ENCODE measurements at places on chromosomes 11 and 22.

DNA sequence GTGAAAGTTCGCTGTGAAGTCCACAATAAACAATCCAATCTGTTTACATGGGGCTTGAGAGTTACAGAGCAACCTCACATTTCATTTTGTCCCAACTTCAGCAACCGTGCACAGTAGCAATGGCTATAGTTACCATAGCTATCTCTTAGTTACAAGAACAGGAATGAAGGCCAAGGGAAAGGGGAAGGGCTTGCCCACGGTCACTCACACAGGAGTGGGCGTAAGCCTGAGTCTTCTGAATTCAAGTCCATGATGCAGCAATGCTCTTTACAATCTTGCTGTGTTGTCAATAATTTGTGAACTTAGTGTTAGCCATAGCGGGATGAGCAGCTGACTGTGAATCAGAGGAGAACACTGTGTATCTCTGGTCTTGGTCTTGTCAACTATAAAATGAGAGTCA is 102.9 kb downstream of the ADAMTS15 start:
- no peaks in the 10 kb centered on the region for H3K4me1 ChIP-seq
- H3K27ac ChIP-seq: no peak overlapping the region
- no peaks in the 10 kb centered on the region for H3K36me3 ChIP-seq
- H3K4me3 ChIP-seq: no peak overlapping the region
- no peak for DNase-seq

DNA sequence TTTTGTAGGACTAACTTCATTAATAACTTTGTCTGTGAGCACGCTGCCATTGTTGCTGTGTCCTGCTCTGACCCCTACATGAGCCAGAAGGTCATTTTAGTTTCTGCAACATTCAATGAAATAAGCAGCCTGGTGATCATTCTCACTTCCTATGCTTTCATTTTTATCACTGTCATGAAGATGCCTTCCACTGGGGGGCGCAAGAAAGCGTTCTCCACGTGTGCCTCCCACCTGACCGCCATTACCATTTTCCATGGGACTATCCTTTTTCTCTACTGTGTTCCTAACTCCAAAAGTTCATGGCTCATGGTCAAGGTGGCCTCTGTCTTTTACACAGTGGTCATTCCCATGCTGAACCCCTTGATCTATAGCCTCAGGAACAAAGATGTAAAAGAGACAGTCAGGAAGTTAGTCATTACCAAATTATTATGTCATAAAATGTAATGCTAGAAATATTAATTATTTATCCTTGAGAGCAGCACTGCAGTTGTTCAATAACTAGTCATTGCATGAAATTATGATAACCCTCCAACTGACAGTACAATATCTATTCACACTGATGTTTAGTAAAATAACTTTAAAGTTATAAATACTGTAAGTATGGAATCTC is 46.4 kb upstream of the OR5D13 start:
- no peaks in the 10 kb centered on the region for H3K4me1 ChIP-seq
- H3K27ac ChIP-seq: no peak overlapping the region
- no peaks in the 10 kb centered on the region for H3K36me3 ChIP-seq
- H3K4me3 ChIP-seq: no peak overlapping the region
- no peaks in the 10 kb centered on the region for H3K27me3 ChIP-seq

DNA sequence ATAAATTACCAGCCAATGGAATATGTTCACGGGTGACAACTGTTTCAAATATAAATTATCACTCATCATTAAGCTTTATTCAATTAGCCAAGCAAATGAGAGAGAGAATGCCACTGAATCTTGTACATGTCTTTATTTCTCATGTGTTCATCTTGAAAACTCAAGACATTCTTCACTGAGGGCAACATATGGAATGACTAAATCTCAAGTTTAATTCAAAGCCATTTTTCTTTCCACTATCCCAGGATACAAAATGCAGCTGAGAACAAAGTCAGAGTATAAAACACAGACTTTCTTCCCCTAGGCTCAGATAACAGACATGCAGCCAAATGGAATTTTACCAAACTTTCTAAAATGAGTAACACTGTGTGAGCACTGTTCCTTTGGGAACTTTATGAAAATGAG is 12.1 kb upstream of the BBOX1 start:
- no peaks in the 10 kb centered on the region for H3K4me1 ChIP-seq
- no peak for DNase-seq
- H3K27me3 ChIP-seq: no peaks in the 10 kb centered on the region
- no peak overlapping the region for H3K4me3 ChIP-seq

DNA sequence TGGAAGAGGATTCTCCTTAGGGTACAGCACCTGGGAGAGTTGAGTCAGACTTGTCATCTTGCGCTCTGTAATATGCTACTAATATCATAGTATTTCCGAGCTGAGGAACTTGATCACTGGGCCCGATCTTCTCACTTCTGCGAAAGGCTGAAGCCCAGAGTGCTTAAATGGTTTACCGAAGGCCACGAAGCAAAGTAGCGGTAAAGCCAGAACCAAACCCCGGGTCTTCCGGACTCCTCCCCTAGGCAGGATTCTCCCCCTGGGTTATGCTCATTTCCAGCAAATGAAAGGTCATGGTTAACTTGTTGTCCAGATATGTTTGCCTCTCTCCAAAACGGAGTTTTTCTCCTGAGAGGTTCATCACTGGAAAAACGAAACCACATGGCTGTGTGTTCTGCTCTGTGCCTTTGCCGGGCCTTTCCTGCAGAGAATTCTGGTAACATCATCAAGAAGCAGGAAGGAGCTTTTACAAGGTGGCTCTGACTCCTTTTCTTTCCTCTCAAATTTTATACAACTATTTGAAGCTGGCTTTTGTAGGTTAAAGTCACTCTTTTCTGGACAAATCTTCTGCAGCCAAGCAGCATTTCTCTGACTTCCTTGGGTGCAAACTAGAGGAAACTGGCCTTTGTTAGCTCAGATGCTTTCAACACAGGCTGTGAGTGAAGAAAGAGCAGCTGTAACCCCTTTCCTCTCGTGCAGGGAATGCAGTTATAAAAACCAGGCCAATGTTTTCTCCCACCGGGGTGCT is 35.5 kb downstream of the UBASH3B start:
- no peaks in the 10 kb centered on the region for H3K4me1 ChIP-seq
- no peak overlapping the region for H3K4me3 ChIP-seq
- H3K36me3 ChIP-seq: no peaks in the 10 kb centered on the region

GRCh38 chr11:47991266-47991830 is 11.0 kb downstream of the PTPRJ start:
- no peak overlapping the region for H3K4me3 ChIP-seq
- H3K36me3 ChIP-seq: no peaks in the 10 kb centered on the region
- no peaks in the 10 kb centered on the region for H3K4me1 ChIP-seq
- DNase-seq: no peak
- H3K27me3 ChIP-seq: no peaks in the 10 kb centered on the region
- H3K27ac ChIP-seq: no peak overlapping the region

DNA sequence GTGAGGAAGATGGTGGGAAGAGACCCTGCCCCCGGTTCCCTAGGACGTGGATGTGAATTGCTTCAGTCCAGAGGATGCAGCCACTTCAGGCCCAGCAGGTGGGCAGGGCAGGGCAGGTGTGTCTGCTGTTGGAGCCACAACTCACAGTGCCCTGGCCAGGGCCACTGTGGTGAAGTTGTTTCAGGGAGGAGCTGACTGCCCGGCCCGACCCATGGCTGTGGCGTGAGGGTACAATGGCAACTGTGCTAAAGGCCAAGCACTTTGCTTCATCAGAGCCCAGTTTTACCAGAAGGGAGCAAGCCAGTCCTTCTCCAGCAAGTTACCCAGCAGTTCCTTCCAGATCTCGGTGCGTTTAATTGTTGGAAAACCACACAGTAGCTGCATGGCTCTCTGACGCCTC is 1174.4 kb downstream of the BRD1 start:
- H3K36me3 ChIP-seq: no peaks in the 10 kb centered on the region
- no peak overlapping the region for H3K4me3 ChIP-seq
- no peaks in the 10 kb centered on the region for H3K4me1 ChIP-seq
- H3K27me3 ChIP-seq: no peaks in the 10 kb centered on the region
- H3K27ac ChIP-seq: no peak overlapping the region

DNA sequence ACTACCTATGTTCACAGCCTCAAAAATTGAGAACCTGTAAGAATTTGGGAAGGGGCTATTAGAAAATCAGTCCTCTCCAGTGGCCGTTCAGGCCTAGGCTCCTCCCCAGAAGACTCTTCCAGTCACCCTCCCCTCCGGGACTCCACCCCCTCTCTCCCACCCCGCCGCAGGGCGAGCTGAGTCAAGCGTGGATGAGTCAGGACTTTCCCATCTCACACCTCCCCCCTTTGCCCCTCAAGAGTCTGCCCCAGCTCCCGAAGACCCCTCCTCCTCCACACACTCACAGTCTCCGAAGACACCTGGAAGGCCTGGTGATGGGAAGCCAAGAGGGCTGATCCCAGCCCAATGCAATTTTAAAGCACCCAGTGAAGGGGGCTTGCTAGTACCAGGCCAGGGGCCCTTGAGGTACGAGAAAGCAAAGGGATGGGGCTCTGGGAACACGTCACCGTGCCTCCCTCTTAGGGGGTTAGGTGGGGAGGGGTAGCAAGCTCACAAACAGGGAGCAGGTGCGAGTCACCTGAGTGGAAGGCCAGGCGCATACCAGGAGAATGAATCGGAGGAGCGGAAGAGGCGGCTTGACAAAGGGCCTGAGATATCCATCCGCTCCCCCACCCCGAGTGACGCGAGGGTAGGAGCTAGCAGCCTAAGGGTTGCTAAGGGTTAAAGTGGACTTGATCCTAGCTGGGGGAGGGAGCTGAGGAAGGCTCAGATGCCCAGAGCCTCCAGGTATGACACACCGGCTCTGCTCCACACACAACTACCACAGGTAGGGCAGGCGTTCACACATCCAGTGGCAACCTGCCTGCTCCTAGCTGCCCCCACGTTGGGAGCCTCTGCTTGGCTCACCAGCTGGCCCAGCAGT is 13.6 kb downstream of the BCL9L start:
- DNase-seq: peak; percentile 96
- H3K36me3 ChIP-seq: no peaks in the 10 kb centered on the region
- peak overlapping the region; percentile 90 for H3K27ac ChIP-seq
- no peak overlapping the region for H3K4me3 ChIP-seq

- H3K4me3 ChIP-seq: no peak overlapping the region
- H3K4me1 ChIP-seq: no peaks in the 10 kb centered on the region
- H3K27ac ChIP-seq: no peak overlapping the region
- H3K36me3 ChIP-seq: no peaks in the 10 kb centered on the region
These were observed 5.1 kb upstream of the PPP6R3 start for GRCh38 chr11:68455485-68455884.

DNA sequence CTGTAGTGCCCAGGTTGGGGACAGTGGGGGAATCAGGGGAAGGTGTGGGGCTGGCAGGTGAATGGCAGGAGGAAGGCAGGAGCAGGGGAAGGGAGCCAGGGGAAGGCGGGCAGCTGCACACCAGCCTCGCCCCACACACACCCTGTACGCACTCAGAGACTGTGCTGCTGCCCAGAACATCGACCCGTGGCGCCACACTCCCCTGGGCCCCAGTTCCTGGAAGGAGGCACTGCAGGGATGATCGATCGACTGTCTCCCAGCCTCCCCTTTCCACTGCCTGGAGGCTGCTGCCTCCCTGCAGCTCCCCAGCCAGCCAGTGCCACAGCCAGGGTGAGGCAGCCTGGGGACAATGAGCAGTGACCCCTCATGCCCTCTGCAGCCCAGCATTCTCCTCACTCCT is 19.2 kb downstream of the PDE2A start:
- H3K36me3 ChIP-seq: no peaks in the 10 kb centered on the region
- H3K4me1 ChIP-seq: no peaks in the 10 kb centered on the region
- H3K27ac ChIP-seq: no peak overlapping the region
- H3K27me3 ChIP-seq: no peaks in the 10 kb centered on the region

DNA sequence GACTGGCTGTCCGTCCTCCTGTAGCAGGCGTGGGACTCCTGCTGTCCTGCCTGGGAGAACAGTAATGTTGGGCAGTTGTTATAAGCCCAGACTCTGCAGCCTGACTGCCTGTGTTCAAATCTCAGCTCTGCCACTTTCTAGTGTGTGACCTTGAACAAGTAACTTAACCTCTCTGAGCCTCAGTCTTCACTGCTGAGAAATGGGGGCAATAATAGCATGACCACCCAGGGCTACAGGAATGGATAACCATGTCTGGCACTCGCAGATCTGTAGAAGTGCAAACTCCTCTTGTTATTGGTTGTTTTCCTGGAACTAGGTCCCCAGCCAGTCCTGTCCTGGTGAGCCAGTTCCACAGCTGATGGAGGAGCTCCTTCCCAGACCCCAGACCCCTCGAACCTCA is 69.7 kb downstream of the TP53I11 start:
- H3K27ac ChIP-seq: no peak overlapping the region
- no peaks in the 10 kb centered on the region for H3K4me1 ChIP-seq
- no peaks in the 10 kb centered on the region for H3K36me3 ChIP-seq
- no peaks in the 10 kb centered on the region for H3K27me3 ChIP-seq

DNA sequence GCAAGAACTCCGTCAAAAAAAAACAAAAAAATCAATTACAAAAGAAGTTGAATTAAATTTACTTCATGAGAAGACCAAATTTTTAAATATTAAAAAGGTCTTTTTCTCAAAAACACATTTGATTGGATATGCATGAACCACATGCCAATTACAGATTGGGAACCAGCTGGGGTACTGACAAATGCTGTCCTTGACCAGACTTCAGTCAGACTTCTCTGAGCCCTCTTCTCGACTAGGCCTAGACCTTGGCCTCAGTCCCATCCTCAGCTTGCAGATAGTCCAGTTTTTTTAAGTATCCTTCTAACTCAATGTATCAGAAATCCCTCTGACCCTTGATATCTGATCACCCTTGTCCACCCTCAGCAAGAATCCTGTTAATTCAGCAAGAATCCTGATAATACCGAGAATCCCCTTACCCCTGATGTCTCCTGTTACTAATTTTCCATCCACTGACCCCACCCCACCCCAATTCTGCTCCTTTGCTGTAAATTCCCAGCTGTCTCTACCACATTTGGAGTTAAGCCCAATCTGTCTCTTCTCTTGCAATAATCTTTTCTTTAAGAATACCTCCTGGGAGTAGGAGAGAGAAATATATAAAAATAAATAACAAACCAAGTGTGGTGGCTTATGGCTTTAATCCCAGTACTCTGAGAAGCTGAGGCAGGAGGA is 30.9 kb downstream of the OR4D9 start:
- no peak for DNase-seq
- no peaks in the 10 kb centered on the region for H3K36me3 ChIP-seq
- H3K27ac ChIP-seq: no peak overlapping the region
- no peaks in the 10 kb centered on the region for H3K27me3 ChIP-seq
- no peak overlapping the region for H3K4me3 ChIP-seq
- no peaks in the 10 kb centered on the region for H3K4me1 ChIP-seq

- no peaks in the 10 kb centered on the region for H3K4me1 ChIP-seq
- no peak overlapping the region for H3K4me3 ChIP-seq
- no peaks in the 10 kb centered on the region for H3K27me3 ChIP-seq
- no peak overlapping the region for H3K27ac ChIP-seq
- peak; percentile 79 for DNase-seq
- H3K36me3 ChIP-seq: no peaks in the 10 kb centered on the region
These were observed 26.9 kb upstream of the GRAMD4 start for GRCh38 chr22:46593211-46593681.

DNA sequence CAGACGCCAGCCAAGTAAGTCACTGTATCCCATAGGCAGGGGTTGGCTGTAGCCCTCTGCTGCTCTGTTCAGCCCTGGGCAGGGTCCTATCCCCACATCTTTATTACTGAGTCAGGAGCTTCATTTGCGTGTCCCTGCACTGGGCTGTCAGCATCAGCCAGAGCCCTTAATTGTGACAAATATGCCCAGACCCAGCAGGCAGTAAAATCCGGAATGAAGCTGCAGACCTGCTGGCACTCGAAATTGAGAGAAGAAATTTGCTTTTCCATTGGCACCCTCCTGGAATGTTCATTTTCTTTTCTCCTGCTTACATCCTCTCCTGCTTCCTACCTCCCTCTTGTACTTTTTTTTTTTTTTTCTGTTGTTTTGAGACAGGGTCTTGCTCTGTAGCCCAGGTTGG is 43.8 kb downstream of the CEP164 start:
- H3K27ac ChIP-seq: no peak overlapping the region
- no peak overlapping the region for H3K4me3 ChIP-seq
- DNase-seq: no peak
- no peaks in the 10 kb centered on the region for H3K4me1 ChIP-seq
- H3K36me3 ChIP-seq: no peaks in the 10 kb centered on the region
